ENCODE measurements at places on chromosomes 7 and 10.

DNA sequence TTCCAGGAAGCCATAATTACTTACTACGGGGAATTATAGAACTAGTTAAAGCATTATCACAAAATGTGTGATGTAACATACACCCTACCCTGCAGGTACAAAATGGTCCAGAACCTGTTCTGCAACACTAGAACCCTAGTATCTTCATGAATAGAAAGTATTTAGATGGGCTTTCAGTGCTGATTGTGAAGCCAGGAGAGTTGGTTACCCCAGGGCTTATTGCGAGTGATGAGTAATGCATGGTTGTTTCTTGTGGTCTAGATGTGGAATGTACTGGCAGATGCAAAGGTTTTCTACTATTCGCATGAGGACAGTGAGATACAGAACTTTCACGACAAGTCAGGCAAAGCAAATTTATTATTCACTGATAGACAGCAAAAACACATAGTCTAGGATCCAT is 33.6 kb upstream of the AGR3 start:
- no peak for DNase-seq

DNA sequence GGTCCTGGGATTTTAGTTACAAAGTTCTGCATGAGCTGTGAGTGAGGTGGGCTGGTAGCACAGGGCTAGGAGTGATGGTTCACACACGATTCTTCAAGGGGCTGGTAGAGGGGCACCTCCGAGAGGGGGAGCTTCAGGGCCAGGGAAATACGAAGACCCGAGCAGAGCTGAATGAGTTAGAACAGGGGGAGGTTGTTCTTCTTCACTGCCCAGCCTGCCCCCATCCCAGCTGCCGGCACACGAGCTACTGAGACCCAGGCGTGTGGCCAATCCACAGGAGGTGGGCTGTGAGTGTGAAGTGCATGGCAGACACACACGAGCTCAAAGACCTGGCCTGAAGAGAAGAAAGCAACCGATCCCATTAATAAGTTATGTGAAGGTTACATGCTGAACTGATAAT is 256.2 kb upstream of the ZNF32 start:
- DNase-seq = no peak

- no peak for DNase-seq
These were observed 545.0 kb downstream of the NRG3 start for GRCh38 chr10:82420001-82420400.

- DNase-seq = no peak
These were observed 355.3 kb upstream of the GALNT17 start for GRCh38 chr7:70776627-70777101.

GRCh38 chr10:92627845-92628480 is 35.0 kb downstream of the KIF11 start:
- no peak for DNase-seq

- no peak for DNase-seq
These were observed 243.2 kb upstream of the TMEM229A start for GRCh38 chr7:124276005-124276622.

DNA sequence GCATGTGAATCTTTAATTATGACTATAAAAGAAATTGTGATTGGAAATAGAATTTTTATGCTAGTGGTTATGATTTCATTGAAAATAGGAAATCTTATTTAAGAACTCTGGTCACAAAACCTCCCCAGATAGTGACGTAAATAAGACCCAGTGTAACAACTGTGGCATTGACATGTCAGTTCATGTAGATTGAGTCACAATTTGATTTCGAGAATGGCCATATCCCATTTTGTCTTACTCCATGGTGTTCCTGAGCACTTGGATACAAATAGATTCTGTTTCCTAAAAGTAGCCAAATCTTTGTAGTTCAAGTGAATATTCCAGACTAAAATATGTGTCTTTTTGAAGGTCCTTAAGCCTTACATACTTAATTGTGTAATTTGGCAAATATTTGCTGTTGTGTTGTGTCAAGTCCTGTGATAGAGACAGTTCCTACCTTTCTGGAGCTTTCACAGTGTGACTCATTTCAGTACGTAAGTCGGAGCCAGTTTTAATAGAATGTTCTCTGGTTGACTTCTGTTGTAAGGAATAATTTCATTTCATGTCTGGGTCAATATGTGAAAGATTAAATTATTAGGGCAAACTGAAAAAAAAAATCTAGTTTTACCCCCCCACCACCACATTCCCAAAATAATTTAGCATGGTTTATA is 37.1 kb upstream of the TOMM7 start:
- no peak for DNase-seq

DNA sequence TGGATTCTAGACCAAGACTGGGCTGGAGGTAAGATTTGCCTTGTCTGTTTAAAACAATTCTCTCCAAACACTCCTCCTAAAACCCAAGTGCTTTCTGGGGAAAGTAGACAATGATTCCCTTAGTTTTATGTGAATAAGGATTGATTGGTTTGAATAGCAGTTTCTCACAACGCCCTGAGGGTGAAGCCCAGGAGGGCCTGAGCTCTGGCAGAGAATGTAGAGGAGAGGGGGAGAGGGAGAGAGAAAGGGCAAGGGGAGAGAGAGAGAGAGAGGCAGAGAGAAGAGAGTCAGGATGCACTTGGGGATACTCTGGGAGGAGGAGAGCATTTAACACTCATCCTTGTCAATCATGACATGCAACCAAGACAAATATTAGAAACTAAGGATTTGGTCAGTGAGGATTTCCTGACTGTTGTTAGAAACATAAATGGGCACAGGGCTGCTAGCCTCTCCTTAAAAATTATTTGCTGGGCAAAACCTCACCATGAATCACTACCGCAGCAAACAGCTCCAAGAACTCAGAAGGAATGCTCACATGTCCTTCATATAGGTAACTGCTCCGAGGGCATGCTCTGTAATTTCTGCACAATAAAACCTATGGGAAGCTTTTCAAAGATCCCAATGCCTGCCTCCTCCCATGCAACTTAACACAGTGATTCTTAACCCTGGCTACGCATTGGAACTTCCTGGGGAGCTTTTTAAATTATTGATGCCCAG is 55.2 kb upstream of the RAPGEF5 start:
- no peak for DNase-seq

DNA sequence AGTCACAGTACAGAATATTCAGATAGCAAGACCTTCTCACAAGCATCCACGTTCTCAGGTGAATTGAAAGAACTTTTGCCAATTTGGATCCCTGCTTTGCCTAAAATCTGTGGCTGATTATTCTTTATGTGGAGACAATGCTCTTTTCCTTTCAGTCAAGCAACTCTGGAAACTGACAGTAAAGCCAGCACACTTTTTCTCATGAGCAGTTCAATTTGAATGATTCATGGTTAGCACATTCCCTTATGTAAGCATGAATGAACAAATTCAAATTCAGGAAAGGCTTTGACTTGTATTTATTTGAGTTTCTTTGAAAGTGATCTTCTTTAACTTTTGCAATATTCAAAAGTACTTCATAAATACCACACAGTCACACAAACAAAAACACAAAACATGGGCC is 57.6 kb downstream of the MEOX2 start:
- DNase-seq = no peak

- no peak for DNase-seq
These were observed 242.9 kb upstream of the CXCL12 start for GRCh38 chr10:44627591-44628354.

- no peak for DNase-seq
These were observed 58.0 kb downstream of the CHST15 start for GRCh38 chr10:124035306-124035927.

- DNase-seq = no peak
These were observed 17.6 kb downstream of the SLC26A4 start for GRCh38 chr7:107678110-107678753.

DNA sequence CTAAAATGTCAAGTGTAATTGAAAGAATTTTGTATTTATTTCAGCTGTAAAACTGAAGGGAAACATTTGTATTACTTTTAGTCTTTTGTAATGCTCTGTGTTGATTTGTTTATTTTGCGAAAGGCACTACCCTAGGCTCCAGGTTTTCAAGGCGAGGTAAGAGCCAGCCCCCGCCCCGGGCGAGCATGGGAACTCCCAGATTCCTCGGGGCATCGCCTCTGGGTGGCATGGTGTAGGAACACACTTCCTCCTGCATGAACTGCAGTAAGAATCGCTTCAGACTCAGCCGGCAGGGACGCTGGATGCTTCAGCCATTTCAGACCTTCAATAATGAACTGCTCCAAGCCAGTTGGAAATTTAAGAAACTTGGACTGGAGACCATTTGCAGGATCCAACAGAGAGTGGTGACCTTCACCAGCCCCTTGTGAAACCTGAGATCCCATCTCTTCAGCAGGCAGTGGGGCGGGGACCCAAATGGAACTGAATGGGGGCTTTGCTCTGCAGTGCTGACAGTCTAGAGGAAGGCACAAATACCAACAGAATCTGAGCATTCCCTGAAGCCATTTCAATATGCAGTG is 544.3 kb upstream of the MGMT start:
- no peak for DNase-seq

DNA sequence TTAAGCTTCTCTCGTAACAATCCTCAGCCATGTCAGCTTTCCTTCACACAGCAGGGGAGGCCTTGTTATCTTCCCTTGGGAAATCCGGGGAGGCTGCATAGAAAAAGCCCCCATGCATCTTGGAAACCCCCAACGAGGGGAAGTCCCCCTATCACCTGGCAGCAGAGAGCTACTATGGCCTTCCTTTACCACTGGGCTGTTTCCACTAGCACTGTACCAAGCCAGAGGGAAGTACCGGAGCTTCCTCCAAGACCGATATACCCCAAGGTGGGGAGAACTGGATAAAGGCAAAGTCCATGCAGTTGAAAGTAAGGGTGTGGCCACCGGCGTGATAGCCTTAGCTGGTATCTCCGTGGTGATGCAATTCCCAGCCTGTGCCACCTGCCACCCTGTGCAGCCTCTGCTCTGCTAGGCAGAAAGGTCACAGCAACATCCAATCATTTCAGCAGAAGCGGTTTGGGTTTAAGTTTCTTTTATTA is 4.4 kb upstream of the CLIP2 start:
- DNase-seq = no peak

DNA sequence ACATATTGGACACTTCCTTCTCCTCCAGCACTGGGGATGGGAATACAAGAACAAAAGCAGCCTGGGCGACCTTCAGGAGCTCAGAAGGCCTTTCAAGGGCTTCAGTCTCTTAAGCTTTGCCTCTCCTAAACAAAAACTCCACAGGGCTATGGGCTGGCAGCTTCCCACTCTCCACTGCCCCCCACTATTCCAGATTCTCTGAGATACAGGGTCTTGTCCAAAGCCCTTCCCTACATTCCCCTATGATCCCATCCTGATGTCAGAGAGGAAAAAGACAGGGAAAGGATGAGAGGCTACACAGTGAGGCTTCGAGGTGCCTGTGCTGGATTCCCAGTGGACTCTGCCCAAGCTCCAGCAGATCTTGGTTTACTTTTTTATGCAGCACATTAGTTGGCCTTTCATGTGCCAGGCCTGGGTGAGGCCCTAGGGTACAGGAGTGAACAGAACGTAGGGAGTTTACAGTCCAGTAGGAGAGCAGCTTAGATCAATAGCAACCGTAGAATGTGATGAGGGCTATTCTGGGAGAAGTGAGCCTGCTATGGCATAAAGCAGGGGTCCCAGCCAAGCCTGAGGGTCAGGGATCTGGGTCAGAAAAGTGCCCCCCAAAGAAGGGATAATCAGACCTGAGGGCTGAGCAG is 33.3 kb downstream of the LEP start:
- no peak for DNase-seq

GRCh38 chr7:117489430-117489829 is 9.6 kb downstream of the CFTR start:
- no peak for DNase-seq

GRCh38 chr7:80643336-80643915 is 5.0 kb downstream of the CD36 start:
- DNase-seq = no peak

DNA sequence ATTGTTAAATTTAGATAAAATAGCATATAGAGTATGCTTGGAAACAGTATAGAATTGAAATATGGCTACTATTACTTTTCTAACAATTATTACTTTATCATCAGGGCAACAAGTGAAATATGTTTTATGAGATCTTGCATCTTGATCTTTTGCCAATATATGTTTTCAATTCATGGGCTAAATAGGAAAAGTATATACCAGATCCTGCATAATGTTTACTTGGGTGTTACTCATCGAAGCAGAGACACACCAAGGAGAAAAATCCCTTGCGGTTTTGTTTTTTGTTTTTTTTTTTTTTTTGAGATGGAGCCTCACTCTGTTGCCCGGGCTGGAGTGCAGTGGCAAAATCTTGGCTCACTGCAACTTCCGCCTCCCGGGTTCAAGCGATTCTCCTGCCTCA is 541.4 kb downstream of the SUGCT start:
- DNase-seq = no peak

GRCh38 chr7:360454-361100 is 70.6 kb downstream of the FOXL3 start:
- no peak for DNase-seq

DNA sequence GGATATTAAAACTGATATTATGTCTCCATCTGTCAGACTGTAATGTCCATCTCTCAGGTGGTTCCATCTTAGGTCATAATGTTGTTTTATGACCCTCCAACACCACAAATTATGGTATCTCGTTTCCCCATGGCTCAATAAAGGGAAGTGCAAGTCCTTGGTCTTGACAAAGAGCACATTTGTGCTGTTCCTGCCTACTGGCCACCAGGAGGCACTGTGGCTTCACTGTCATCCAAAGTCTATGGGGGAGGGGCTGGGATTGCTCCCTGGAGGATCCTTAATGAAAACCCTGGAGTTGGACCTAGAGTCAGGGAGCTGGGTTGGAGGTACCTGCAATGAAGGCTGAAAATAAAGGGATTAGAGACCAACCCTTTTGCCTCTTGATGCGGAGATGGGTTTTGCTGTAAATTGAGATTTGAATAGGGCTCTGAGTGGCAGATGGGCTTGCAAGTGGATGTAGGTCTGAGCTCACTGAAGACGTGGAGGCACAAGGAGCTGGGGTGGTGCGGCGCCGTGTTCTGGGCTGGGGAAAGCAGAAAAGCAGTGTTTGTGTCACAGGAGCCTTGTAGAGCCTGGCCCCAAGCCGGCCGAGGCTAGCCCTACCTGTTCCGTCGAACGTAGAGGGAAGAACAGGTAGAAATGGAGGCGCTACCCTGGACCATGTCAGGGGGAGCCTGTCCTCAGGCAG is 180.5 kb upstream of the PRSS58 start:
- DNase-seq = no peak

GRCh38 chr7:130941322-130942210 is 207.6 kb upstream of the KLF14 start:
- DNase-seq = no peak

GRCh38 chr7:124761164-124761715 is 4.4 kb downstream of the GPR37 start:
- no peak for DNase-seq

GRCh38 chr10:48406658-48407057 is 100.2 kb downstream of the MAPK8 start:
- DNase-seq = no peak

GRCh38 chr10:84078771-84079170 is 60.5 kb upstream of the GHITM start:
- no peak for DNase-seq

GRCh38 chr10:68938884-68939283 is 17.1 kb upstream of the DDX21 start:
- DNase-seq = no peak

GRCh38 chr7:155954550-155955366 is 142.5 kb upstream of the SHH start:
- no peak for DNase-seq
